D721Med (cell line): ENCODE measurements at places on chromosomes 5 and 9.

DNA sequence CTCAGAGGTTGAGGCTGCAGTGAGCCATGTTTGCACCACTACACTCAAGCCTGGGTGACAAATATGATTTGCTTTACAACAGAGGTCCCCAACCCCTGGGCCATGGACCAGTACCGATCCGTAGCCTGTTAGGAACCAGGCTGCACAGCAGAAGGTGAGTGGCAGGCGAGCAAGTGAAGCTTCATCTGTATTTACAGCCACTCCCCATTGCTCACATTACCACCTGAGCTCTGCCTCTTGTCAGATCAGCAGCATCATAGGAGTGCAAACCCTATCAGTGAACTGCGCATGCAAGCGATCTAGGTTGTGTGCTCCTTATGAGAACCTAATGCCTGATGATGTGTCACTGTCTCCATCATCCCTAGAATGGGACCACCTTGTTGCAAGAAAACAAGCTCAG lies 42.5 kb downstream of the SAXO1 start:
- no peak for DNase-seq

DNA sequence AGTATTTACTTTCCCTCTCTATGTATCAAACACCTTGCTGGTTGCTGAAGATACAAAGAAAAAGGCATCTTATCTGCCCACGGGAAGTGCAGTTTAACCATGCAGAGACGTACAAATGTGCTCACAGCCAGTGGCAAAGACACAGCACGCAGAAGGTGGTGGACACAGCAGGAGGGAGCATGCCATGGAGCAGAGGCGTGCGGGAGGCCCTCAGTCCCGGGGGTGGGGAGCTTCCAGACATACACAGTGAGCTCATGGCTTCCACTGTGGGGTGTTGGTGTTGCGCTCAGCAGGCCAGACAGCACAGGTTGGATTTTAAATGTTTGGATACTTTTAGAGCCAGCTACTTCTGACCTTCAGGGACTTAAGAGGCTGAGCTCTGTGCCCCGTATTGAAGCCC lies 8.8 kb upstream of the BARX1 start:
- no peak for DNase-seq

GRCh38 chr9:134628354-134628736 lies 13.3 kb upstream of the COL5A1 start:
- DNase-seq, result no peak

GRCh38 chr9:116555119-116555518 lies 132.0 kb upstream of the TRIM32 start:
- no peak for DNase-seq

DNA sequence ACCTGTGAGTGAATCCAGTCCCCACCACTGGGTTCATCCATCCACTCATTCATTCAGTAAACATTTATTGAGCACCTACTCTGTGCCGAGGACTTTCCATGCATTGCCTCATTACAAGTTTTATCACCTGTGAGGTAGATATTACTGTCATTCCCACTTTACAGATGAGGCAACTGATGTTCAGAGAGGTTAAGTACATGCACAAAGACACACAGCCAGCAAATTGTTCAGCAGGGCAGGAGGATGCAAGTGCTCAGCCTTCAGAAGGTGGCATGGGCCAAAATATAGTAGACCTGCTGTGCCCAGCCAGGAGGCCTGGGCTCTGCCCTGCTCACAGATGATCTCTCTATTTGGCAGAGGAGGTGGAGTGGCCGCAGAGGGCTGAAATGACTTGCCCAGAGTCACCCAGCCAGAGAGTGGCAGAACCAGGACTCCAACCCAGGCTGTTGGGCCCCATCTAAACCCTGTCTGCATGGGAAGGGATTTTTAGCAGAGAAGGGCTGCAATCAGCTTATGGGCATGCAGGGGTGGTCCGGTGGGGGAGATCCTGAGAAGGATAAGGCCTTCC lies 7.6 kb upstream of the NEURL1B start:
- no peak for DNase-seq

DNA sequence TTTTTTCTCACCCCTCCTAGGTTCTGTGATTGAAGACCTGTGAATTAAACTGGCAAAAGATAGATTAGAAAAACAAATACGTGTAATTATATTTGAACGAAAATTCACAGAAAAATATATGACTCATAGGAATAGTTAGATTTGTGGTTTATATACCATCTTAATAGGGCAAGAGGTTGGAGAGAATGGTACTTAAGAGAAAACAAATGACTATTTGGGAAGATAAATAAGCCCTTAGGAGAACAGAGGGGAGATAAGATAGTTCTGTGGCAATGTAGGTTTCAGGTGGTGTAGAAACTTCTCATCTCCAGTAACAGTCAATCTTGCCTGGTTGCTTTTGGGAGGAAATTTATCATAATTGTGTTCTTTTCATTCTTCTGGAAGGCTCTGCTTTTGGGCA lies 122.0 kb downstream of the PRDM9 start:
- no peak for DNase-seq

DNA sequence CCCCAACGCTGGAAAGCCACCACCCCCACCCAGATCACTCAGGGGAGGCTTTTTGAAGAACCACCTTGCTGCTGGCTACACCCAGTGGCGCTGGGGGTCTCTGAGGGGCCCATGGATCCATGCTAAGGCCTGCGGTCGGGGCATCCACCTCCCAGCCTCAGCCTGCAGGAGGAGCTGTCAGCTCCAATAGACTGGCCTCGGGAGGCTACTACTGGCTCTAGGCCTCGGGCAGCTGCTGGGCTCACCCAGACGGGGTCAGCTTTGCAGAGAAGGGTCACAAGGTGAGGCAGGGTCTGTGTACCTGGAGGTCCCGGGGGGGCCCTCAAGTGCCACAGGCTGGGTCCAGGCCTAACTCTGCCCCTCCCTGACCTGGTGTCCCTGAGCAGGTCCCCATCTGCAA lies 193.7 kb downstream of the OLFM1 start:
- no peak for DNase-seq

GRCh38 chr5:64831996-64832395 lies 63.3 kb downstream of the CWC27 start:
- DNase-seq, result no peak

DNA sequence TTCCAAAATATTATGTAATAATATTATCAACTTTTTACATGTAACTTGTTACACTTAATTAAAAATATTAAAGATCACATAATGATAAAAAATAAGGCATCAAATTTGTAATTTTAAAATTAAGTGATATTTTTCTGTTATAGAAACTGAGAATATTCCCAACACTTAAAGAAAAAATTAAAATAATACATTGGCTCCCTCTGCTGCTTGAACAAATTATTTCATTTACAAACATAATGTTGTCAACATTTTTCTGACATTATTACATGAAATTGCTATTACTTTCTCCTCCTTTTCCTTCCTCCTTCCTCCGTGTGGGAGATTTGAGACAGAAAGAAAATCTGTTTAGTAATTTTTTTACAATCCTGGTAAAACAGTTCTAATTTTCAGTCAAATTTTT lies 42.3 kb downstream of the RNF180 start:
- DNase-seq, result no peak
